ENCODE measurements at places on chromosomes 5 and 9.

GRCh38 chr9:23829580-23830475 is 3.8 kb upstream of the ELAVL2 start:
- no peak for DNase-seq

DNA sequence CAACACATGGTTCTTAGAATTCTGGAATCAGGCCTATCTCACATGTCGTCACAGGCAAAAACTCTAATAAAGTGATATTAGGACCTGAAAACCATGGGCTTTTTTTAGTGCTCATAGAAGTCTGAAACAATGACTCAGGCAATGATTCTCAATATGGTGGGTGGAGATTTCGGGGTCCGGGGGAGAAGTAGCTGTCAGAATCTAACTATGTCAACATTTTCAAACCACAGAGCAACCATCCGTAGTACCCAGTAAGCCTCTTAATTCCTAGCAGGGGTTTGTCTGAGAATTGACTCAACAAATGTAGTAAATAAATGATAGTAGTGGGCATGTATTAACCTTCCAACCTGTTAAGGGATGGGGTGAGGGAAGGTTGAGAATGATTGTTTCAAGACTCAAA is 2.6 kb downstream of the AMACR start:
- DNase-seq: no peak

- peak; percentile 95 for DNase-seq
These were observed 10.7 kb upstream of the CERCAM start for GRCh38 chr9:128409978-128410377.

DNA sequence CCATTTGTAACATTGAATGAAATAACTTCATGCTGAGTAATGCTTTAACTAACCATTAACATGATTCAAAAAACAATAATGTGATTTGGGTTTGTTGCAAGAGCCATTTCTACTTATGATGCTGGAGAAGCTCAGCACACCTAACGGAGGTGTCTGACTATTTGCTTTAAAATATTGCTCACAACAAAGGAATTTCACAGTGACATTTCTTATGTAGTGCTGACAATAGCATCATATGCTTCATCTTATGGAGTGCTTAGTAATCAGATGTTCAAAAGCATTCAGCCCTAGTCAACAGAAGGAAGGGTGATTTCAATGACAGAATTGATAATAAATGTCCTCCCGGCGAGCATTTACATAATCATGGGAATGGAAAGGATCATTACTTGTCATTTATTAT is 1003.3 kb upstream of the COX7C start:
- no peak for DNase-seq
